ENCODE measurements at places on chromosomes 6 and 20.

DNA sequence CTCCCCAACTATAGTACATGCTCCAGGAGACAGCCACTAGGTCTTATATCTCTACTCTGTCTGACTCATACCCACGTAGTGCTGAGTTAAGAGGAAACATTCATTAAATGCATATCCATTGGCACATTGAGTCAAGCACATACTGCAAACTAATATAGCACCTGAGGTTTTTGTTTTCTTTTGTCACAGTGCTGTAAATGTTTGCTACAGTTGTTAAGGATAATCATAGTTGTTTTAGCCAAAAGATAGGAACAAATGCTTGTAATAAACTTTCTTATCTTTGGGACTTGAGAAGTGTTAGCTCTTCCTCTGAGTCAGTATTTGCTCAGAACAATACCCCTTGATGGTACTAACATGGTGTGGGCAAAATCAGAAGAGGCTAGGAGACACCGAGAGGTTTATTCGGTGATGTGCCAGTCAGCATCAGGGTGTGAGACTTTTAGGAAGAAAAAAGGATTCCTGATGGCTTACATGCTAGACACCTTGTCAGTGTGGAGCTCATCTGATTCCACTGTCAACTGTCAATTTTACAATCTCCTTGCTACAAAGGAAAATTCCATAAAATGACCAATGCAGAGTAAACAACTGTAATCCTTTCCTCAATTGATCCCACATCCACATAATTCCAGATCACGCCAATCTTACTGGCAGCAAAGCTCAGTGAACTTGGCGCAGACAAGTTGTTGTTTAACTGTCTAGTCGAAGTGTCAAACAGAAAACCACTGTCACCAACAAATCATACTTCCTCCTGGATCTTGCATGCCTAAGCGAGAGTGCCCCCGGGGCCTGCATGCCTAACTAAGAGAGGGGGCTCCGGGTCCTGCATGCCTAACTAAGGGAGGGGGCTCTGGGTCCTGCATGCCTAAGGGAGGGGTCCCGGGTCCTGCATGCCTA is 36.1 kb downstream of the ELOVL2 start:
- DNase-seq, result no peak

DNA sequence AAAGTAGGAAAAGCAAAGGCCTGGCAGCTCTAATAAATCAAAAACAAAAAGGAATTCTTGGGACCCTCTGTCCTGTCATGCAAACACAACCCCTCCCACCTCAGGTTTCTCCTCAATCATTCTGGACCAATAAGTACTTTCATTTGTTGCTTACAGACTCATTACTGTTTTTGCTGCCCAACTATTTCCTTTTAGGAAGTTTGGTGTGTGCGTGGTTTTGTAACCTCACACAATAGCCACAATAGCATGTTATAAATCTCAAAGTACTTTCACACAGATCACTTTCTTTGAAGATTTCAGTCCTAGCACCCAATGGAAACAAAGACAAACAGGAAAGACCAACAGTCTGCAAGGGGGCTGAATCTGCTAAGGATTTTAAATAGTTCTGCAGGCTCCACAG is 4.5 kb downstream of the MRPL14 start:
- DNase-seq, result no peak

GRCh38 chr6:69438113-69438512 is 358.7 kb downstream of the LMBRD1 start:
- no peak for DNase-seq

GRCh38 chr20:6108330-6108729 is 14.5 kb downstream of the FERMT1 start:
- no peak for DNase-seq

GRCh38 chr6:14889611-14890593 is 356.0 kb upstream of the JARID2 start:
- DNase-seq, result no peak

GRCh38 chr20:10596710-10597121 is 77.1 kb downstream of the JAG1 start:
- no peak for DNase-seq
